ENCODE measurements at places on chromosomes 12 and 14. TPM values are rescaled to one million over a fixed set of nuclear protein-coding genes. Genes with fewer than 3 reads are reported as not detected.

Gene PRDM4
- total RNA-seq: 18.0 TPM

Gene EIF2S1
- total RNA-seq: 128 TPM

Gene TAS2R13
- total RNA-seq: 2.8 TPM

Gene DTX1
- 0.39 TPM for total RNA-seq

Gene NR1H4
- not detected for total RNA-seq

Gene KCNMB4
- 1.4 TPM for total RNA-seq

Gene NGB
- not detected for total RNA-seq

All from epithelial cell of alveolus of lung (primary cell).